Hindlimb muscle (tissue), 1 donor: ENCODE measurements at places on chromosomes 12 and 14. TPM values are rescaled to one million over a fixed set of nuclear protein-coding genes. Genes with fewer than 3 reads are reported as not detected.
A peak's percentile ranks its signal among the peaks of the same experiment; 100 is the strongest.

DNA sequence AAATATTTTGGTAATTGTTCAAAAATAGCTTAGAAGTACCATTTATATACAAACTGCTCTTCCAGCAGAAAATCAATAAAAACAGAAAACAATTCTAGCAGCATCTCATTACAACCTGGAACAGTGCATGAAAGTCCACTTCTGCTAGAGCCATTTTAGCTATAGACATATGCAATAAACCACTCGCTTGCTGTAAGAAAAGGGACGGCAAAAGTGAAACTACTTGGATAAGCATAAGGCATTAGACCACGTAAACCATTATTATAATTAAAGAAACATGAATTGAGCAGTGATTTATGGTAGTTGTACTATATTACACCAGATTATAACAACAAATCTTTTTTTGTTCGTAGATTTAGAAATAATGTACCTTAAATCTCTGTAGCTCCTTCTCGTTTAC, 48.7 kb downstream of the LRIG3 start:
- DNase-seq = no peak

DNA sequence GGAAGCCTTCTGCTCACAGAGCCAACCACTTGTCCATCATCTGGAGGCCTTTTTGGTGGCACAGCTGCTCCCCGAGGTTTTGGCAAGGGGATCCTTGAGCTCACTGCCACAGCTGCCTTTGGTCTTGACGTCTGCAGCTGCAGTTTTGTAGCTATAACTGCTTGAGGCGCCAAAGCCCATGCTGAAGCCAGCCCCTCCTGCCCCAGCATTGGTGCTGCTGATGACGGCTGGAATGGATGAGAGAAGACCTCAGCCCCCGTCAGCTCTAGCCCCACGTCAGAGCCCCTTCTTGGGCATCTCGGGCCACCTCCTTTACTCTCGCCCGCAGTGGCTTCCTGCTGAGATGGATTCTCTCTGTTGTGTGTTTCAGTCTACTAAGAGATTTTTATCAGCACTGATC, 12.3 kb upstream of the KRT74 start:
- DNase-seq = peak; percentile 32

TGM1 gene
- polyA plus RNA-seq = 2.1 TPM

KLRB1 gene
- polyA plus RNA-seq = 0.56 TPM

GRCh38 chr12:131378176-131378842, 332.6 kb upstream of the SFSWAP start:
- DNase-seq = no peak

- DNase-seq = no peak
Measured at GRCh38 chr14:28570391-28570790, 196.2 kb upstream of the FOXG1 start.

MYF5 gene
- 29.5 TPM for polyA plus RNA-seq

BEST3 gene
- polyA plus RNA-seq = 85.5 TPM

DNA sequence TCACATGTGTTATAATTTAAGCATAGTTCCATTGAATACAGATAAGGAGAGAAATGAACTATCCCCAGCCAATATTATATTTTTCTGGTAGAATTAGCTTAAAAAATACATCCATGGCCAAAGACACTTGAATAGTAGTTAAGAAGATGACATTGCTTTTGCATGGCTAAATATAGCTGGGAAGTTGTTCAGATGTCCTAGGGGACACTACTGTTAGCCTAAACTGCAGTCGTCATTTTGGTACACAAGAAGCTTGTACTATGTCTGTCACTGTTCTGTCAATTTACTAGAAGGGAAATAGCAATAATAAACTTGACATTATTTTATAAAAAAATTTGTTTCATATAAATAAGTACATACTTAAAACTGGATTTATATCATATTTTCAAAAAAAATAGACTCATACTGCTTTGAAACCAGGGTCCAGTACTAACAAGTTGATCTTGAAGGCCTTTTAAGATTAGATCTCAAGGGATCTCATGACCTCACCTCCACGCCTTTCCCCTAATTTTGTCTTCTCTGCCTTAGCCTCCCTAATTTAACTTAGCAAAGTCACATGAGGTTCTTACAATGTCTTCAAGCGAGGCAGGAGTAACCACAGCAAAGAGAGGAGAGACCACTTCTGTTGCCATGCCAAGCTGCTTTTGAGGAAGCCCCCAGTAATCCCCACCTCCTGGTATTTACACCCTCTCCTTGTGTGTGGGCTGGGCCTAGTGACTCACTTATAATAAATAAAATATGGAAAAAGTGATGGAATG, 81.0 kb downstream of the AVPR1A start:
- no peak for DNase-seq

TMEM179 gene
- polyA plus RNA-seq = 0.86 TPM

DNA sequence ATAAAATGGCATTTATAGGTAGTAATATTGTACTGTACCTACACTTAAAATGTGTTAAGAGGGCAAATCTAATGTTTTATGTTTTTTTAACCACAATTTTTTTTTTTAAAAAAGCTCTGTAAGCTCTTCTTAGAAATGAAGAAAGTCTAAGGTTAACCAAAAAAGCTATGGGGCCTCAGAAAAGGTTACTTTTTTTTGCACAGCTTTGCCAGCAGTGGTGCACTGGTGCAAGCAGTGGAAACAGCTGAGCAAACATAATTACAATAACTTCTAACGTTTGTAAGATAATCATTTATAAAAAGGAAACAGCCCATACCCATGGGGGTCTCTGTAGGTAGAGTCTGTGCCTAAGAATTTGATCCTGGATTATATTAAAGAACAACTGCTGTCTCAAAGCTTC, 85.1 kb upstream of the NID2 start:
- DNase-seq = no peak

SLC10A1 gene
- not detected for polyA plus RNA-seq

MYO1A gene
- 0.57 TPM for polyA plus RNA-seq

- no peak for DNase-seq
Measured at GRCh38 chr12:6959058-6959804, 8.1 kb downstream of the PTPN6 start.

DNA sequence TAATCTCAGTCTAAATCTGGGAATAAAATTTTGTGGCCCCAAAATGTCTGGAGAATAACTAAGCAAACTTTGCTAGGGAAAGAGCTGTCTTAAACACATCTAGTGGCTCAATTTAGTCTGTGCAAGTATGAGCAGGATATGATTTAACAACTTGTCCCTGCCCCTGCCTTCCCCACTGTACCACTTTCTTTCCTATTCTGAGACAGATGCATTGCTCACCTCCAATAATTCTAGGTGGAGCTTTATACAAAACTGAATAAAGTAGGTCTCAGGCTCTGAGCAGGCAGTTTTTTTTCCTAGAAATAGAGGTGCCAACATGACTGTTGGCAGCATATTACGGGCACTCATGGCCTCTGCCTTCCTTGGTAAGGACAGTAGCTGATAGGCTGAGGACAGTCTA, 412.1 kb downstream of the DAD1 start:
- no peak for DNase-seq

RILPL2 gene
- polyA plus RNA-seq = 1.8 TPM

GRCh38 chr14:96953087-96953874, 156.1 kb downstream of the VRK1 start:
- no peak for DNase-seq

IKZF4 gene
- polyA plus RNA-seq = 11.9 TPM

- no peak for DNase-seq
Measured at GRCh38 chr12:77388445-77389265, 323.3 kb upstream of the E2F7 start.

GRCh38 chr14:70181276-70181675, 7.5 kb downstream of the SLC8A3 start:
- DNase-seq = no peak

DNA sequence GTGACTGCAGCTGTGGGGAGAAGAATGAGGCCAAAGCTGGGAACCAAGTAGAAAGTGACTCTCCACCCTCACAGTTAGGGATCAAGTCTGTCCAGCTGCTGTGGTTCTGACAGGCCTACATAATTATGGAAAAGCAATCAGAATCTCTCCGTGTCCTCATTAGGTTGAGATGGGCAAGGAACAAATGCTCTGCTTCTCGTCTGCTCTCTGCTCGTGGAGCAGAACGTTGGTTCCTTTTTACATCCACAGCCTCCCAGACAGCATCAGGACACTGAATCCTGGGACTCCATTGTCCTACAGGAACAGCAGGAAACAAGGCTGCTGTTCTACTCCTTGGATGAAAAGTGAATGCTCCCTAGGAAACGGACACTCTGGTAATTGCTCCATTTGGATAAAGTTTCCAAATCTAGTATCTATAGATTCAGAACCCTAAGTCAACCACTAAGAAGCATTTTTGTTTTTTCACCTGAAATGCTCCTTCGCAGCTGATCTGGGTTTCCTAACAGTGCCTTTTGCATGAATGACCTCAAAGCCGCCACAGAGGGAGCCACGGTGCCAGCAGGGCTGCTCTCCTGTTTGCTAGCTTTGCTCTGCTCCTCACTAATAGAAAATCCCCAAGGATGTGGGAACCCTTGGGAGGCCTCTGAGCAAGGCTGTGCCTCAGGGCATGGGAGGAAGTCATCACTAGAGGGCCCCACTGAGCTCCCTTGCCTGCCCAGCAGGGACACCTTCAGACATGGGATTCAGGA, 102.0 kb downstream of the EGLN3 start:
- peak; percentile 21 for DNase-seq

ADCK1 gene
- polyA plus RNA-seq = 8.4 TPM

HOXC11 gene
- polyA plus RNA-seq = 7.1 TPM

- DNase-seq = no peak
Measured at GRCh38 chr12:54009171-54010052, 627 bp downstream of the HOXC8 start.

- no peak for DNase-seq
Measured at GRCh38 chr12:130166306-130166705, 4.0 kb downstream of the FZD10 start.

SLC11A2 gene
- 22.4 TPM for polyA plus RNA-seq

DNA sequence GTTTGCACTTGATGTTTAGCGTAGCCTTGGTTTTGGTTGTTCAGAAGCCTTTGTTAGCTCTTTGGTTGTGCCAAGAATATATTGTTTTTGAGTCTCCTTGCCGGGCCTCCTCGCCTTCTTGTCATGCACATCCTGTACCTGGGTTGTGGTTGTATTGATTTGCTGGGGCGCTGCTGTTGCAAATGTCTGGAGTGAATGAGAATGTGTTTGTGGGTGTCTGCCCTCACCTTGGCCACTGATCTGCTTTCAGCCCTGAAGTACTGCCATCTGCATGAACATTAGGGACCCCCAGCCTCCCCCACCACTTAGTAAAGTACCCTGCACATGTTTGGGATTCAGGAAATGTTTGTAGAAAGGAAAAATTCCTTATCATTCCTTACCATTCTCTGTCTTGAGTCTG, 16.5 kb downstream of the PRKCH start:
- DNase-seq = no peak

GALNT16 gene
- polyA plus RNA-seq = 25.7 TPM

DNA sequence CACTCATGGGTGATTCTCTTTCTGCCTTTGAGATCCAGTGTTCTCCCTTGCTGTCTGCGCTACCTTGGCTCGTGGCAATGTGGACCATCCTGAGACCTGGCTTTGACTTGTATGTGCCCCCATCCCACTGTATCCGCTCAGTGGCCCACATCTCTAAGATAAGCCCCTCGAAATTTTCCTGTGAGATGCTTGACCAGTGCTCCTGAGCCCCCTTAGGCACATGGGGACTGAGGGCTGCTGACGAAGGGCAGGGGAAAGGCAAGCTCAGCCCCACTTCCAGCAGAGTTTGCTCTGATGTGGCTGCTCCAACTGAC, 1.5 kb upstream of the NINJ2 start:
- no peak for DNase-seq

ATP2B1 gene
- 88.1 TPM for polyA plus RNA-seq

DNA sequence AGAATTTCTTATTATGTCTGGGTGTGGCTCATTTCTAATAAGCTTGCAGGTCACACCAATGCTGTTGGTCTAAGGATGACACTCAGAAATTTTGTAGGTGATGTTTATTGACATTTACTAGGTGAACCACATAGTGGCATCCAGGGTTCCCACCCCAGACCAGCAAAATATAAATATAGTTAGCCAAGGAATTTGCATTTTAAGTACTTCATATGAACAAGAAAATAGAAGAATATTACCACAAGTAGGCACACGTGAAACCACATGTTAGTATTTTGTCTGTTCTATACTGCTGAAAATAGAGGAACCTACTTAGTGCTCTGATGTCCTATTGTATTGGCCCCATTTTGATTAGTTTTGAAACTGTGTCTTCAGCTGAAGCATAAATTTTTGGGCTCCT, 71.1 kb downstream of the USP15 start:
- DNase-seq = no peak

- no peak for DNase-seq
Measured at GRCh38 chr14:96888593-96888992, 91.4 kb downstream of the VRK1 start.

CAPZA3 gene
- polyA plus RNA-seq = not detected

OR6C1 gene
- polyA plus RNA-seq = not detected

DNA sequence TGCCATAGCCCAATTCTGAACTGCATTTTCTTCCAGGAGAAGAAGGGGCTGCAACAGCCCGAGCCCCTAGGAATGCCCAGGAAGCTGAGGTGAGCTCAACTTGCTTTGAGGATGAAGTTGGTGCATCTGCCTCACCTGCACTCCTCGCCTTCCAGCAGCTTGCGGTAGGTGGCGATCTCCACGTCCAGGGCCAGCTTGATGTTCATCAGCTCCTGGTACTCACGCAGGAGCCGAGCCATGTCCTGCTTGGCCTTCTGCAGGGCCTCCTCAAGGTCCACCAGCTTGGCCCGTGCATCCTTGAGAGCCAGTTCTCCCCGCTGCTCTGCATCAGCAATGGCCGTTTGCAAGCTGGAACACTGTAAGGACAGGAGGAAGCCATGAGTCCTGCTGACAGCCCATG, 6.0 kb downstream of the KRT75 start:
- DNase-seq = no peak

MYH7 gene
- 525 TPM for polyA plus RNA-seq

- no peak for DNase-seq
Measured at GRCh38 chr12:18443768-18444437, 182.6 kb downstream of the PIK3C2G start.

GRCh38 chr14:91444335-91445020, 26.9 kb upstream of the CCDC88C start:
- DNase-seq = no peak

- DNase-seq = no peak
Measured at GRCh38 chr12:130596241-130596640, 119.9 kb downstream of the RIMBP2 start.

TTC6 gene
- 0.36 TPM for polyA plus RNA-seq

- DNase-seq = no peak
Measured at GRCh38 chr12:45208604-45209487, 7.0 kb upstream of the ANO6 start.
